ENCODE measurements at places on chromosomes 11 and 22.
A peak's percentile ranks its signal among the peaks of the same experiment; 100 is the strongest.

DNA sequence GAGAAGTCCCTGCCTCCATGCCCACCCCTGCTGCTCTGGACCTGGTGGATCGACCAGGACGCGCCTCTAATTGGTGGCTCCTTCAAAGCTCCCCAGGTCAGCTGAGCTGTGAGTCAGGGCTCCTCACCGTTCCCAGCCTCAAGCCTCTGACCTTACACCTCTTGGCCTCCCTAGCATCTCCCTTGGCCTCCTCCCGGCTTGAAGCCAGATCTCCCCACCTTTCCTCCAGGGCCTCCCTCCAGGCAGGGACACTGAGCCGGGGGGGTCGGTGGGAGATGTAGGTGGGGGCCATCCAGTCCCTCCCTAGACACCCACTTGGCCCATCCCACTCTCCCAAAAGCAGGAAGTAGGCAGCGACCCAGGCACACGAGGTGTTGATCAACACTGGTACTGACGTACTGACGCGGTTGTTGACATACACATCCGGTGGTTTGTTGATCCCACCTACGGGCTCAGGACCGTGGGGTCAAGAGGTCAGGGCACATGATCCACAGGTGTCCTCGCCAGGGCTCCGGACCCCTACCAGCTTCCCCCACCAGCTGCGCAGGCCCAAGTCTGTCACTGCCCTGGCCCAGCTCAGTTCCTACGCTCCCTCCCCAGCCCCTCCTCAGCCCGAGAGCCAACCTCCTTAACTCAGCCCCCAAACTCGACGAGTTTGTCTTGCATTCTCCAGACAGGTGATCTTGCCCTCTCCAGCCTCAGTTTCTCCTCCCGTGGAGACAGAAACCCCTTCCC is 802 bp downstream of the ATG2A start:
- peak; percentile 19 for DNase-seq

DNA sequence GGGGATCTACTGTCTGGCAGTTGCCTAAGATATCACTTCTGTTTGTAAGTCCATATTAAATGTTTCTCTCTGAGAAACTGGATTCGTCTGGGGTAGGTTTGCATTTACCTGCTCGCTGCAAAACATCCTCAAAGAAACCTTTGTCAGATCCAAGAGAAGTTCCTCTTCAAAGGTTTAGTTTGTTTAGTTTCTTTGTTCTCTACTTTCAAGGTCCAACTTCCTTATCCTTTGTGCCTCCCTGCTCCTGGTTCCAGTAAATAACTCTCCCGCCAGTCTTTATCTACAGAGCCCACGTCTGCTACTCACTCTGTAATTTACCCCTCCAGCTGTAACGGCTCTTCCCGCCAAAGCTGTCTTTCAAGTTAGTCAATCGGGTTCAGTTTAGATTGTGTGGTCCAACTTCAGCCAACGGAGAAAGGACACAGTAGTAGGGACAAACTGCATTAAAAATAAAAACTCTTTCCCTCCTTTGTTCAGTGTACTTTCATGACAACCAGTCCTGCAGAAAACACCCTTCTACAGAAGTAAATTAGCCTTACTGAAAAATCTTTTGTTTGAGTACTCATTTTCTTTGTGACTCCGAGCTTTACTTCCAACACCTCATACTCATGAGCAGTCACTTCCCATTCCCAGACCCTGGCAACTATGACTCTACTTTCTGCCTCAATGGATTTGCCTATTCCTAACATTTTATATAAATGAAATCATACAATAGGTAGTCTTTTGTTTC is 41.0 kb downstream of the TMPRSS5 start:
- DNase-seq = no peak

GRCh38 chr11:86443415-86443814 is 68.7 kb downstream of the CCDC81 start:
- DNase-seq = no peak

GRCh38 chr11:9825315-9825714 is 161.4 kb downstream of the SWAP70 start:
- no peak for DNase-seq

- DNase-seq = peak; percentile 96
Observed at GRCh38 chr22:49936018-49936972, 17.9 kb downstream of the CRELD2 start.

DNA sequence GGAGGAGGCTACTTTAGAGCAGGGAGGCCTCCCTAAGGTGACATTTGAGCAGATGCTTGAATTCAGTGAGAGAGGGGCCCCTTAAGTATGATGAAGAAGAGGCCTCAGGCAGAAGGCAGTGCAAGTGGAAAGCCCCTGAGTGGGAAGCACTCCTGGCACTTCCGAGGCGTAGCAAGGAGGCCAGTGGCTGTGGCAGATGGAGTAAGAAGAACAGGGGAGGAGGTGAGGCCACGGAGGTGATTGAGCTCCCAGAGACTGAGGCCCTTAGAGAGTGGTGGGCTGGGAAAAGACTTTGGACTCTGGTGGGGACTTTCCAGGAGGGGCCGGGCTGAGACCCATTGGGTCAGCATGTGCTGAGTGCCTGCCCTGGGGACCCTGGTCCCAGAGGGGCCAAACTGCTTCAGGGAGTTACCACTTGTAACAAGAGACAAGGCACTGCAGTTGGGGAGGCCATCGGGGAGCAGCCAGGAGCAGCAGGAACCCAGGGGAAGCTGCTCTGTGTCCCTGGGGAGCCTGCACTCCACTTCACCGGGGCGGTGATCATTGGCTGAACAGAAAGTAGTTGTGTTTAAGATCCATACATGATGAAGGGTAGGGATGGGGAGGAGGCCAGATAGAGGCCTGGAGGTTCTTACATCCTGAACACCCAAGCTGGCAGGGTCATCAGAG is 2.5 kb upstream of the CENPM start:
- DNase-seq = no peak

DNA sequence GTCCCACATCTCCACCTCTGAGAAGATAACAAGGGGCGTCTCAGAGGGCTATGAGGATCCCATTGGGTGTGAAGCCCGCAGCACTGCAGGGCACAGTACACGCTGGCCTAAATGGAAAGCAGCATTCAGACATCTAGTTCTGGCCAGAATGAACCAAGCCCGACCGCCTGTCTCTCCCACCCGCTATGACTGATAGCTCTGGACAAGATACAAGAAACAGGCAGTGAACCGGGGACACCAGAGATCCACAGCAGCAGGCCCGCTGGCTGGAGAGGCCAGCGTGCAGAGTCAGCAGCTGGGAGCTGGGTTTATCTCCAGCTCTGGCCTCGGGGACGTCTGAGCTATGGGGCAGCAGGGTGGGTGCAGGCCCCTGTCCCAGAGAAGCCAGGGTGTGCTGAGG is 9.6 kb downstream of the CERK start:
- no peak for DNase-seq

- no peak for DNase-seq
Observed at GRCh38 chr11:69440876-69441275, 40.6 kb upstream of the LINC01488 start.

- DNase-seq = peak; percentile 35
Observed at GRCh38 chr11:70467201-70468085, 69.1 kb downstream of the CTTN start.

- DNase-seq = no peak
Observed at GRCh38 chr11:65470433-65471049, 28.3 kb upstream of the MALAT1 start.

DNA sequence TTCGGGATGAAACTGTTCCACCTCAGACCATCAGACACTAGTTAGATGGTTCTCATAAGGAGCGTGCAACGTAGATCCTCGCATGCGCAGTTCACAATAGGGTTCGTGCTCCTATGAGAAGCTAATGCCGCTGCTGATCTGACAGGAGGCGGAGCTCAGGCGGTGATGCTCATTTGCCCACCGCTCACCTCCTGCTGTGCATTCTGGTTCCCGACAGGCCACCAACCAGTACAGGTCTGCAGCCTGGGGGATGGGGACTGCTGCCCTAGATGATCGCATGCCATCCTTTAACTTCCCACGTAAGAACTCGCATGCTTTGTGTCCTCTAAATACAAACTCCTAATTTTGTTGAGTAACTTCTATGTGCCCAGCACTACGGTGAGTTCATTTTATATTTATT is 62.6 kb downstream of the EFCAB6 start:
- no peak for DNase-seq

- DNase-seq = no peak
Observed at GRCh38 chr22:27554106-27554811, 247.3 kb downstream of the MN1 start.

- peak; percentile 85 for DNase-seq
Observed at GRCh38 chr11:9384535-9385326, at the start of gene IPO7. TSS of gene IPO7 (plus strand) at chr11:9384652. CDS start at chr11:9384764, 112 bp downstream.

GRCh38 chr11:73559743-73560142 is 38.2 kb downstream of the FAM168A start:
- no peak for DNase-seq

- no peak for DNase-seq
Observed at GRCh38 chr11:45525393-45525792, 140.0 kb downstream of the CHST1 start.

DNA sequence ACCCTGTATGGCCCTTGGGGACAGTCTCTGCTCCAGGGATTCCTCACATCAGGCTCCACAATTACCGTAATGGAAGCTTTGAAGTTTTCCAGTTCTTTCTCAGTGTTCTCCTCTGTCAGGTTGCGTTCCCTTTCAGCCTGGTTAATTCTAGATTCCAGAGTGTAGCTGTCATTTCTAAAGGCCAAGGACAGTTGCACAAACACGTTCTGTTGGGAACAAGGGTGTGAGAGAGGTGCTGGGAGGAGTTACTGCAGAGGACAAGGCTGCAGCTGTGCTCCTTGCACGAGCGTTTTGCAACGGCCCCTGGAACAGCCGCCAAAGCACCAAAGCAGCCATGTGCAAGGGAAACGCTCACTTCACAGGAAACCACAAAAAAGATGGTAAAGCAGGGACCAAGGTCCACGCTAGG is 35.9 kb upstream of the LYVE1 start:
- no peak for DNase-seq

GRCh38 chr22:37462983-37463382 is 23.2 kb downstream of the MFNG start:
- no peak for DNase-seq

- no peak for DNase-seq
Observed at GRCh38 chr22:50012211-50013181, at the start of gene IL17REL. TSS of gene IL17REL (minus strand) at chr22:50012765. CDS start at chr22:50012646, 119 bp downstream.

DNA sequence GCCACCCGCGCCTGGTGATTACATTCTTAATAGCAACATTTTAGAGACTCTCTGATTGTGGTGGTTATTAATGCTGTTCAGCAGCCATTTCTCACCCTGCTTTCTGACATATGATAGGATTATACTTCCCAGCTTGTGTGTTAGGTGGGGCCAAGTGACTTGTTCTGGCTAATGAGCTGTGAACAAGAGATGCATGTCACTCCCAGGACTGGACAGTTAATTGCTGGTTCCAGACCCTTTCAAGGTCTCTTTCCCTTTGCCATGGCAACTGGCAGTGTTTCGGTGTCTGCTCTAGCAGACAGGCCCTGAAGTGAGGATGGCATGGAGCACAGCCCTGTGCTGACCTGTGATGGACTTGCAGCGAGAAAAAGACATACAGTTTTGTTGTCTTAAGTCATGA is 8.9 kb upstream of the PTPRJ start:
- DNase-seq = no peak
